ENCODE measurements at places on chromosomes 2 and 18. TPM values are rescaled to one million over a fixed set of nuclear protein-coding genes. Genes with fewer than 3 reads are reported as not detected.

Gene RAX
- total RNA-seq: 0.23 TPM

Gene SCTR
- total RNA-seq: 0.69 TPM

Gene IL1R2
- total RNA-seq: not detected

Gene ZNF396
- total RNA-seq: 5.8 TPM

Gene PID1
- total RNA-seq: 32.8 TPM

Gene EVA1A
- total RNA-seq: not detected

Gene LRPPRC
- total RNA-seq: 117 TPM

Gene ZC3H15
- total RNA-seq: 78.2 TPM

Gene TWIST2
- 0.23 TPM for total RNA-seq
